ENCODE measurements at places on chromosomes 7 and 10.

- H3K4me3 ChIP-seq, result no peak overlapping the region
- H3K4me1 ChIP-seq, result peaks cover 5% of the 10 kb centered on the region
- H3K27ac ChIP-seq, result peak overlapping the region; percentile 83
- DNase-seq, result peak; percentile 46
Observed at GRCh38 chr7:74009719-74010118, 18.3 kb upstream of the ELN start.

GRCh38 chr10:44760513-44760912, 150.6 kb upstream of the TMEM72 start:
- no peaks in the 10 kb centered on the region for H3K27me3 ChIP-seq
- DNase-seq, result no peak
- no peak overlapping the region for H3K27ac ChIP-seq
- H3K4me1 ChIP-seq, result peaks cover 5% of the 10 kb centered on the region
- H3K4me3 ChIP-seq, result no peak overlapping the region

- no peaks in the 10 kb centered on the region for H3K4me1 ChIP-seq
Observed at GRCh38 chr10:117086546-117086945, 51.5 kb downstream of the VAX1 start.

- peak overlapping the region; percentile 91 for H3K27ac ChIP-seq
- H3K27me3 ChIP-seq, result peaks cover 59% of the 10 kb centered on the region
- DNase-seq, result peak; percentile 65
- H3K4me1 ChIP-seq, result peaks cover 9% of the 10 kb centered on the region
- H3K36me3 ChIP-seq, result no peaks in the 10 kb centered on the region
Observed at GRCh38 chr10:117545141-117546019, 2.8 kb downstream of the EMX2 start.

GRCh38 chr10:80131499-80131901, 1.0 kb upstream of the PLAC9 start:
- peak overlapping the region; percentile 77 for H3K27ac ChIP-seq
- no peak overlapping the region for H3K4me3 ChIP-seq
- H3K36me3 ChIP-seq, result no peaks in the 10 kb centered on the region
- H3K4me1 ChIP-seq, result no peaks in the 10 kb centered on the region
- H3K27me3 ChIP-seq, result no peaks in the 10 kb centered on the region
- no peak for DNase-seq

DNA sequence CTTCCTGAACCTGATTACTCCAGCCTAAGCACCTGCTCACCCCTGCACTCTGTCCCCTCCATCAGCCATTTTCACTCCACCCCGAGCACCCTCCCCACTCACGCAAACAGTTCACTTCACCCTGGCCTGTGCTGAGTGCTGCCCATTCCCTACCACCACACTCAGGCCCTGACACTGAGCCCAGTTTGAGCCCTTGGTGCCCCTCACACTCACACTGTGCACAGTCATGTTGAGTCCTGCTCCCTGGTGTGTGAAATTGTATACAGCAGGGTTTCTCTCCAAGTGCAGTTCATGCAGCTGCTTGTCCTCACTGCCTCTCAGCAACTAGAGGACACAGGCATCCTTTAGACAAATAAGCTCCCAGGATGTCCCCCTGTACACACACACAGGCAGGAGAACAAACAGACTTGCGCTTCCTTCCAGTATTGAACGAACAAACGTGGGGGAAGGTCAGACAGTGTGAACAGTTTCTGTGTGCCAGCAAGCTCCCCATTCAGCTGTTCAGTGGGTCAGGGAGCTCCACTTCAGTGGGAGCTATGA, 6.8 kb downstream of the MYO1G start:
- peak; percentile 54 for DNase-seq
- no peaks in the 10 kb centered on the region for H3K27me3 ChIP-seq
- no peak overlapping the region for H3K27ac ChIP-seq
- H3K4me3 ChIP-seq, result no peak overlapping the region

DNA sequence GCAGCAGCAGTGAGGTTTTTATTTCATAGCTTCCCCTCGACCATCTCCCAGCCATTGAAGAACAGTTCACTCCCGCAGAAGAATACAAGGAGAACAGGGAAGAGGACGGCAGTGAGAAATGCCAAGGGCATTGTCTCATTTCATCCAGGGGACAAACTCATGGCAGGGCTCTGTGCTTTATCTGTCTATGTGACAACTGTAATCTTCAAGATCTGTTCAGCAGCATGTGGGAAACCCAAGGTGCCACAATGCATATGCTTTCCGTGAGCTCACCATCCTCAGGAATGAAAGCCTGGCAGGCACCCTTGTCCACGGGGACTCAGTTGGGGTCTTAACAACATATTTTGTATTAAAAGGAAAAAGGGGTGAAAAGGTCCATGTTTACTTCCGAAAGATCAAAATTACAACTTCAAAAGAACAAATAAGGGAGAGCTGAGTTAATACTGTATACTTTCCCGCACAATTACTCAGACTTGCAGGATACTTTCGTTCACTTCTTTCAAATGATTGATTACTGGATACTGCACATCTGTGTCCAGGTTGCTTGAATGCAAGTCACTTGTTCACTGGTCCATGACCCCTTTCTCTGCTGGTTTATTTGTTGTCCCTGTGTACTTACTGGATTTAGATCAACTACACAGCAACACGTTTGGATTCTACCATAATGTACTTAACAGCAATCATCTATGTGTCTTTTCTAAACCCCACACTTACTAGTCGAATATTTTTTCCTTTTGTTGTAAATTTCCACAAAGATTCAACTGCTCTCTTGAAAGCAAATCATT, 90.1 kb upstream of the ATP6V0A4 start:
- DNase-seq, result no peak
- H3K4me1 ChIP-seq, result no peaks in the 10 kb centered on the region
- H3K27me3 ChIP-seq, result no peaks in the 10 kb centered on the region
- H3K36me3 ChIP-seq, result no peaks in the 10 kb centered on the region

GRCh38 chr10:24853661-24854060, 98.7 kb downstream of the PRTFDC1 start:
- no peaks in the 10 kb centered on the region for H3K36me3 ChIP-seq
- no peak overlapping the region for H3K27ac ChIP-seq
- no peak for DNase-seq
- no peak overlapping the region for H3K4me3 ChIP-seq
- no peaks in the 10 kb centered on the region for H3K27me3 ChIP-seq
- H3K4me1 ChIP-seq, result no peaks in the 10 kb centered on the region

GRCh38 chr7:153567426-153567825, 484.8 kb upstream of the DPP6 start:
- no peak overlapping the region for H3K27ac ChIP-seq
- no peaks in the 10 kb centered on the region for H3K36me3 ChIP-seq
- H3K27me3 ChIP-seq, result no peaks in the 10 kb centered on the region
- H3K4me1 ChIP-seq, result no peaks in the 10 kb centered on the region

GRCh38 chr10:33216661-33217427, 117.6 kb downstream of the NRP1 start:
- H3K36me3 ChIP-seq, result peaks cover 22% of the 10 kb centered on the region
- peaks cover 22% of the 10 kb centered on the region for H3K4me1 ChIP-seq
- no peak overlapping the region for H3K4me3 ChIP-seq
- DNase-seq, result no peak

DNA sequence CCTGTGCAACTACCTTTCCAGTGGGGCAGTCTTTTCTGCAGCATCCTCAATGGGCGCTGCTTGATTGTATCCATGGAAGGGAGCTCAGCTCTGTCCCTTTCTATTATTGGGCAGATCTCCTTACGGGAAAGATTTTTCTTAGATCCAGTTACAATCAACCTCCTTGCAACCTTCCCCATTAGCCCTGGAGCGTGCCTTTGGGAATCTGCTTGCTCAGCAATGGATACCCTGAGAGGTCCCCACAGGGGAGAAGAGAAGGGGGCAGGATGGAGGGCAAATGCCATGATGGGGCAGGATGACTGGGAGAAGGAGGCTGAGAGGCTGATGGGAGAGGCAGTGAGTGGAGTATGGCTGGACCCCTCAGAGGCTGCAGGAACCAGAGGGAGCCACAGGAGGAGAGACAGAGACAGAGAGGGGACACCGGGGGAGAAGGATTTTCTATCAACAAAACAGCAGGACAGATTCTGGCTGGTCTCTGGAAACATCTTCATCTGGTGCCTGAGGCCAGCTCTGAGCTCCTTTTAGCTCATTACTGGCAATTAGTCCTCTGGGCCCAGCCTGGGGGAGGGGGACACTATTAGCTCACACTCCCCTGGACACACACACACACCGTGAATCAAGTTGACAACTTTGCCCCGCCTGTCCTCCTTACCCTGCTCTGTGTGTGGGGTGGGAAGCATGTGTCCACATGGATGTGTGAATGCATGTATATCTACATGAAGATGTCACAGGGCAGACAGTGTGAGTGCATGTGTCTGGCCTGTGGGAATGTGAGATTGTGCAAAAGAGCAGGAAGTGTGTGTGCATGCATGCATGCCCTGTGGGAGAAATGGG, 80.8 kb upstream of the PAX2 start:
- no peaks in the 10 kb centered on the region for H3K36me3 ChIP-seq
- H3K4me3 ChIP-seq, result no peak overlapping the region
- no peak overlapping the region for H3K27ac ChIP-seq
- DNase-seq, result no peak
- no peaks in the 10 kb centered on the region for H3K4me1 ChIP-seq

GRCh38 chr10:4291990-4292389, 507.0 kb upstream of the KLF6 start:
- H3K27me3 ChIP-seq, result no peaks in the 10 kb centered on the region
- no peak for DNase-seq
- peaks cover 4% of the 10 kb centered on the region for H3K4me1 ChIP-seq
- H3K4me3 ChIP-seq, result no peak overlapping the region
- peak overlapping the region; percentile 13 for H3K27ac ChIP-seq

- DNase-seq, result no peak
- no peaks in the 10 kb centered on the region for H3K27me3 ChIP-seq
- H3K4me3 ChIP-seq, result no peak overlapping the region
- H3K27ac ChIP-seq, result no peak overlapping the region
Observed at GRCh38 chr10:97505152-97505551, 6.4 kb downstream of the UBTD1 start.

- no peak overlapping the region for H3K4me3 ChIP-seq
- no peak for DNase-seq
- no peaks in the 10 kb centered on the region for H3K36me3 ChIP-seq
- peaks cover 57% of the 10 kb centered on the region for H3K4me1 ChIP-seq
- peak overlapping the region; percentile 59 for H3K27ac ChIP-seq
Observed at GRCh38 chr7:104962781-104963180, 51.2 kb upstream of the KMT2E start.

GRCh38 chr7:79506481-79506880, 53.0 kb upstream of the MAGI2 start:
- no peaks in the 10 kb centered on the region for H3K4me1 ChIP-seq
- H3K36me3 ChIP-seq, result no peaks in the 10 kb centered on the region
- H3K4me3 ChIP-seq, result no peak overlapping the region
- no peak overlapping the region for H3K27ac ChIP-seq
- no peak for DNase-seq
- H3K27me3 ChIP-seq, result no peaks in the 10 kb centered on the region

DNA sequence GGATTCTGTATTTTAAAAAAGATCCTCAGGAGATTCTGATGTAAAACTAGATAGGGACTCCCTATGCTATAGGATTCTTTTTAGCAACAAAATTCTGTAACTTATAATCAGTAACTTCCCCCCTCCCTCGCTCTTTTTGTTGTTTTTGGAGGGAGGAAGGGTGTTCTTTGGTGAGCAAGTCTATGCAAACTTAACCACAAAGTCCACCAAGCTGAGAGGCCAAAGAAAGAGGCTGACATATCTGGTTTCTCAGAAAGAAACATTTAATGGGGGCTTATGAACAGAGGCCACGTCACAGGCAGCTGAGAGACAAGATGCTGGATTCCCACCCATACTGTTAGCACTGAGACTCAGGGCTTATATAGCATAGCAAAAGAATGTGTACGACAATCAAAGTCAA, 14.3 kb upstream of the ABCB5 start:
- no peaks in the 10 kb centered on the region for H3K36me3 ChIP-seq
- DNase-seq, result no peak
- H3K4me3 ChIP-seq, result no peak overlapping the region
- peaks cover 2% of the 10 kb centered on the region for H3K27me3 ChIP-seq
- no peak overlapping the region for H3K27ac ChIP-seq

- H3K4me3 ChIP-seq, result no peak overlapping the region
- H3K27ac ChIP-seq, result no peak overlapping the region
- no peak for DNase-seq
Observed at GRCh38 chr10:29130190-29130673, 158.6 kb upstream of the LYZL1 start.

DNA sequence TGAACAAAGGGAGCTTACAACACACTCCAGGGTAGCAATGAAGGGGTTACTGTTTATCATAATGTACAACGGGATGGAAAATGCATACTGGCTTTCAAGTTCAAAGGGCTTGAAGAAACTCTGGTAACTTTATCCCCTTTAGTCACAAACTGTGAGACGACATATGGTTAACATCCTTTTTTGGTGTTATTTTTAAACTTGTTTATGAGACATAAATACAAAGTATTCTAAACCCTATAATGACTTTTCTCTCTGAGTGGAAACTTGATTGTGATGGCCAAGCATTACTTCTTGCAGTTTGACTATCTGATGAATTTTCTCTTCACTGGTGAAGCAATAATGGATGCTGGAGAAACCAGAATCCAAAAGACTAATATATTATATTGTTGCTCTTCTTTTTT, 62.0 kb upstream of the SEMA3A start:
- no peaks in the 10 kb centered on the region for H3K4me1 ChIP-seq
- no peaks in the 10 kb centered on the region for H3K36me3 ChIP-seq
- no peak for DNase-seq
- H3K27me3 ChIP-seq, result no peaks in the 10 kb centered on the region

- no peak overlapping the region for H3K4me3 ChIP-seq
- H3K27me3 ChIP-seq, result peaks cover 3% of the 10 kb centered on the region
- no peak overlapping the region for H3K27ac ChIP-seq
- no peak for DNase-seq
- no peaks in the 10 kb centered on the region for H3K36me3 ChIP-seq
Observed at GRCh38 chr10:102227050-102227449, 951 bp downstream of the ELOVL3 start.

- no peaks in the 10 kb centered on the region for H3K27me3 ChIP-seq
- no peak for DNase-seq
- no peak overlapping the region for H3K4me3 ChIP-seq
- H3K36me3 ChIP-seq, result no peaks in the 10 kb centered on the region
- H3K27ac ChIP-seq, result no peak overlapping the region
Observed at GRCh38 chr10:85193796-85194195, 865.4 kb downstream of the CCSER2 start.

- no peak overlapping the region for H3K4me3 ChIP-seq
- DNase-seq, result no peak
- H3K36me3 ChIP-seq, result no peaks in the 10 kb centered on the region
- no peak overlapping the region for H3K27ac ChIP-seq
- H3K27me3 ChIP-seq, result no peaks in the 10 kb centered on the region
Observed at GRCh38 chr10:110421512-110422138, 76.1 kb upstream of the DUSP5 start.

GRCh38 chr7:100901921-100902332, 6.2 kb upstream of the ACHE start:
- no peak for DNase-seq
- H3K27me3 ChIP-seq, result no peaks in the 10 kb centered on the region
- no peaks in the 10 kb centered on the region for H3K36me3 ChIP-seq
- H3K27ac ChIP-seq, result no peak overlapping the region

DNA sequence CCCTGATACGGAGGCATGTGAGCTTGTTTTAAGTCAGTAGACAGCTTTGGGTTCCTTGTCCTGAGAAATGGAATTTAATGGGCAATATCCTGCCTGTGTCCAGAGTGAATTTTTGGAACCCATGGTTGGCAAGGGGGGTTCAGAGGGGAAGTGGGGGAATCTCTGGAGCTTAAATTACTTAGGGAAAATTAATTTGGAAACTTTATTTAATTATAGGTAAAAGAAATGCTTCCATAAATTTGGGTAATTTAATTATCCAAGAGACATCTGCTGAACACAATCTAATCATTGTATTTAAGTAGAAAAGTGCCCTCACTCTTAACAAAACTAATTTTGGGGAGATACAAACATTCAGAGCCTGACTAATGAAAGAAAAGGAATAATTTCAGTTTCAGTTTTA, 99.7 kb downstream of the PLXNA4 start:
- no peak overlapping the region for H3K4me3 ChIP-seq
- DNase-seq, result no peak
- H3K27me3 ChIP-seq, result no peaks in the 10 kb centered on the region
- no peaks in the 10 kb centered on the region for H3K36me3 ChIP-seq
- no peak overlapping the region for H3K27ac ChIP-seq

All from tibial artery (tissue), 4 donors.